ENCODE measurements at places on chromosomes 6 and 20.

DNA sequence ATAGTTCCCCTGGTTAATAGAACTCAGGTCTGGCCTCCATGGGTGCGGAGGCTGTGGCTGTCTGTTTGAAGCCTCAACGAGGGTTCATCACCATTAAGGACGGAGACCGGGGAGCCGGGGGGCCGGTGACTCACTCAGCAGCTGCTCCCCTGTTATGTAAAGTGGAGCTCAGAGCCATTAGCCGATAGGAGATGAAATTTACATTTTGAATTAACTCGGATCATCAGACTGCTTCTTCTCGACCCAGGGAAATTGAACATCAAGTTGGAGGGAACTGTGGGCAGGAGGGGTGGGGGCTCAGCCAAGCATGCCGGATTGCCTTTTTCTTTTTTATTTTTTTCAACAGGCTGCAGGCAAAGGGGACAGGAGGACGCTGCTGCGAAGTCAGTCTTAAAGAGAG lies 12.3 kb downstream of the PCK1 start:
- DNase-seq = no peak

DNA sequence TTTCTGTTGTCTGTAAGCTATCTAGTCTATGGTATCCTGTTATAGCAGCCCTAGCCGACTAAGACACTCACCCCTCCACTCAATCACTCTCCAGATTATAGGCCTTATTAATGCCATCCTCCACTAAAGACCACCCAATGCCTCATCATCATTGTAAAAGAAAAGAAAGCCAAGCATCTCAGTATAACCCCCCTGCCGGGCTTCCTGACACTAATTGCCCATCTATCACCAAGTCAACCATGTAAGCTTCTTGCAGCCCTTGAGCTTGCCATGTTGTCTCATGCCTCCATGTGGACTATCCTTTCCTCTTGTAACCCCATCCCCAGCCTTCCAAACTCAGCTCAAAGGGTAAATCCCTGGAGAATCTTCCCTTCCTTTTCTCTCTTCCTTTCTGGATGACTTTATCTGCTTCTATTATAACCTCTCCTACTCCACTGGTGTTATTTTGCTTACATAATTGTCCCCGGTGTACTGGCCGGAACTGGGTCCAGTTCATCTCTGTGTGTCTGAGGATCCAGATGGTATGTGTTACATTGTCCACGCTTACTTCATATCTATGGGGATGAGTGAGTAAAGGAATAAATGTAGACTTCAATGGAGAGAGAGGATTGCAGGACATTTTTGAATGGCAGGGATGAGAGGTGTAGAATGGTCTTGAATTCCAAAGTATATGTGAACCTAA lies 202.9 kb upstream of the SOX4 start:
- DNase-seq = no peak

GRCh38 chr6:170095273-170095981 lies 195.5 kb downstream of the DLL1 start:
- DNase-seq = no peak

- no peak for DNase-seq
Measured at GRCh38 chr20:21519136-21519584, 5.3 kb upstream of the NKX2-2 start.
